T-helper 2 cell (primary cell): ENCODE measurements at places on chromosomes 16 and 17.

DNA sequence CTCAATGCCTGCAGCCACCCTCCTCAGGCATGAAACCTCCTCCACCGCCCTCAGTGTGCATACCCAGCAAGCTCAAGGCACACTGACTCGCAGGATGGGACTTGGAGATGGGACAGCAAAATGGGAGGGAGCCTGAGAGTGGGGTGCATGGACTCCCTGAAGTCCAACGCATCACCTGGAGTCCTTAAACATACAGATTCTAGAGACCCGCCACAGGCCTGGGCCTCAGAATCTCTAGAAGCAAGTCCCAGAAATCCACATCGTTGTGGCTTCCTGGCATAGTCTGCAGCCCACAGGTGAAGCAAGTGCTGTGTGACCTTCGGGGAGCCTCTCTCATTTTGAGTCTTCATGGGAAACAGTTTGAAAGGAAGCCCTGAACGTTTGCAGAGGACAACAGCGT lies 3.6 kb upstream of the TBX21 start:
- DNase-seq = no peak

- no peak for DNase-seq
These were observed 143.1 kb downstream of the GSG1L start for GRCh38 chr16:27920391-27920891.

- DNase-seq = no peak
These were observed 15.6 kb downstream of the SPATA32 start for GRCh38 chr17:45246338-45246737.

- DNase-seq = no peak
These were observed 50.2 kb upstream of the WSCD1 start for GRCh38 chr17:6019959-6020358.

DNA sequence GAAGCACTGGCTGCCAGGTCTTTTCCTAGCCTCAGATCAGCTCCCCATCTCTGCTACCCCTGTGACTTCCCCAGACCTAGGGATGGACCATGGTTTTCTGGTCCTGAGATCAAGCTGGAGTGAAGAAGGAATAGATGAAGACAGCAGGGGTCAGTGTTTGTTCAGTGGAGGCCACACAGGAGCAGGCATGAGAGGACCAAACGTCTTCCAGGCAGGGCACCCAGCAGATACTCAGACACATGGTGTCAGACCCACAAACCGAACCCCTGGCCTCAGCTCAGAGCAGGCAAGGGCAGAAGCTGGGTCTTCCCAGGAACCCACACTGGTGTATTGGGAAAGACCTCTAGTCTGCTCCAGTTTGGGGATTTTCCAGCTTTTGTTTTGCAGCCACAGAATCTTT lies 189.7 kb downstream of the IRX5 start:
- DNase-seq = no peak

DNA sequence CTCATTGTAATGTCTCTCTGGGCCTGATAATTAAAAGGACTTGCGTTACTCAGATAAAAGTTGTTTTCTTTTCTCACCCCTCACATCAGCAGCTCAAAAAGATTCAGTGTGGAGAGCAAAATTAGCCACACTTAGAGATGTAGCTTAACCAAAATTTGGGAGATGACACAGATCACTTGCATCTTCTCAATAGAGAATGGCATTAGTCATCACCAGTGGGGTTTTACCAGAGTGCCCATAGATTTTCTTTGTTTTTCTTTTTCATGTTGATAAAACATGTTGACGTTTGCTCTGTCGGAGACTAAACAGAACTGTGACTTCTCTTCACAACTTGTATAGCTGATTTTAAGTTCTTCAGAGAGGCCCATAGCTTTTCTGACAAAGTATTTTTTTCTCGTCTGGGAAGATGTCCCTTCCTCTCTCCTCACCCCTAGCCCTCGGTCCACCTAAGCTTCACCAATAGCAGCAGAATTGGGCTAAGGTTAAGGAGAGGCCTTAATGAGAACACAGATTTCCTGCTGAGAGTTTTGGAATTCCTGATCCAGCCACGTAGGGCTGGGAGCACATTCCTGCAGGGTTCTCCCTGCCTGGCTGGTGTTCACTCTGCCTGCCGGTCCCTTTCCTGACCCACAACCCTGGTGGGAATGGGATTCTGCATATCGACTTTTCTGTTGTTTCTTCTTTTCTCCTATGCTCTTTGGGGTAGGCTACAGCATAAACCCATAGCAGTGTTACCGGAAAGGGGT lies 92.6 kb downstream of the CACNG3 start:
- no peak for DNase-seq

DNA sequence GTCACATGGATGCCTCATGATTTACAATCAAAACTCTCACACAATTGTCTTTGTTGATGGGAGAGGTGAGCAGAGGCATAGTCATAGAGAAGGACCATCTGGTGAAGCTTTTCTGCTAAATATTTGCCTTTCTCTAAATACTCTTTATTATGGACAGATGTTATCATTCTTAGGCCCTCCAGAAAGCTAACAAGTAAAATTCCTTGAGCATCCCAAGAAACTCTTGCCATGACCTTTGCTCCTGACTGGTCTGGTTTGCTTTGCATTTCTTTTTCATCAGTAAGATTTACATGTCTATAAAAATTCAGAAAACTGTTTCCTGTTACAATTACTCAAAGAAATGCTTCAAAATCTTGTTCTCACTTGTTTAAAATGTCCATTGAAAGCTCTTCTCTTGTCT lies 1336.6 kb upstream of the CDH8 start:
- DNase-seq = no peak

DNA sequence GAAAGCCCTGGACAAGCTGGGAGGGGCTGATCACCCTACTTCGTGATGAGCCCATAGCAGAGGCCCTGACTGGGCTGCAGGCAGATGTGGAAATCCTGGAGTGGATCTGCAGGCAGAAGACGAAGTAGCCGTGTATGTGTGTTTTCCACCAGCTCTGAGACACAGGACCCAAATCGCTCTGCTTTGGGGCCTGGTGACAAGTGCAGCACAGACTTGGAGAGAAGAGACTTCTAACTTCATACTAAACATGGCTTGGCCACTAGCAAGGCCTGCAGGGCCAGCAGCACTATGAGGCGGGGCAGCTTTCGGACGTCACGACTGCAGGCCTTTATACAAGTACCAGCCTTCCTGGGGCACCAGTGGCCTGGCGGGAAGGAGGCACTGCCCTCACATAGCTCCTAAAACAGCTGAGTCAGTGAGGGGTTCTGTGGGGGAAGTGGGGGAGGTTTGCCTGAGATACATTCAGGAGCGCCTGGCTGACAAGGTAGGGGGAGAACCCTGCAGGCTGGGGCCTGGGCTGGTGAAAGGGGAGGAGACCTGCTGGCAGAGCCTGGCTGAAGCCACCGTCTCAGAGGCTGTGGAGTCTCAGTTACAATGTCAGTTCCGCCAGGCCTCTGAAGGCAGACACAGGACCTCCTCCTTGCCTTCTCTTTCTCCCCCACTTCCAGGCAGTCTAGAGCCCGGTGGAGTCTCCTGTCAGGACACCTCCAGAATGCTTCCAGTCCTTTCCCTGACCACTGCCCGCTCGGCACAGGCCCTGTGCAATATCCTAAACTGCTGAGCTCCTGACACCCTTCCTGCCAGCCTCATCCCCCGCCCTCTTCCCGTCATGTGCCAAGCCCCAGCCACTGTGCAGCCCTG lies 73.4 kb downstream of the WSB1 start:
- DNase-seq = no peak

DNA sequence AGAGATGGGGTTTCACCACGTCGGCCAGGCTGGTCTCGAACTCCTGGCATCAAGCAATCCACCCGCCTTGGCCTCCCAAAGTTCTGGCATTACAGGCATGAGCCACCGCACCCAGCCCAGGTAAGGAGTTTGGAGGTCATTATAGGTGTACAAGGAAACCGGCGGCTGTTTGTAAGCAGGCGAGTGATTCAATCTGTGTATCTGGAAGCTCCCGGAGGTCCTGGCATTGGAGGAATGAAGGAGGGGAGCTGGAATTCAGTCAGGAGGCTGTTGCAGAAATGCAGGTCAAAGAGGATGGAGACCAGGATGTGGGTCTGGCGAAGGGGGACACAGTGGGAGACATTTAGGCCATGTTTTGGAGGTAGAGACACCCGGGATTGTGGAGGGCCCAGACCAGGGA lies 18.8 kb downstream of the CDC42EP4 start:
- no peak for DNase-seq

DNA sequence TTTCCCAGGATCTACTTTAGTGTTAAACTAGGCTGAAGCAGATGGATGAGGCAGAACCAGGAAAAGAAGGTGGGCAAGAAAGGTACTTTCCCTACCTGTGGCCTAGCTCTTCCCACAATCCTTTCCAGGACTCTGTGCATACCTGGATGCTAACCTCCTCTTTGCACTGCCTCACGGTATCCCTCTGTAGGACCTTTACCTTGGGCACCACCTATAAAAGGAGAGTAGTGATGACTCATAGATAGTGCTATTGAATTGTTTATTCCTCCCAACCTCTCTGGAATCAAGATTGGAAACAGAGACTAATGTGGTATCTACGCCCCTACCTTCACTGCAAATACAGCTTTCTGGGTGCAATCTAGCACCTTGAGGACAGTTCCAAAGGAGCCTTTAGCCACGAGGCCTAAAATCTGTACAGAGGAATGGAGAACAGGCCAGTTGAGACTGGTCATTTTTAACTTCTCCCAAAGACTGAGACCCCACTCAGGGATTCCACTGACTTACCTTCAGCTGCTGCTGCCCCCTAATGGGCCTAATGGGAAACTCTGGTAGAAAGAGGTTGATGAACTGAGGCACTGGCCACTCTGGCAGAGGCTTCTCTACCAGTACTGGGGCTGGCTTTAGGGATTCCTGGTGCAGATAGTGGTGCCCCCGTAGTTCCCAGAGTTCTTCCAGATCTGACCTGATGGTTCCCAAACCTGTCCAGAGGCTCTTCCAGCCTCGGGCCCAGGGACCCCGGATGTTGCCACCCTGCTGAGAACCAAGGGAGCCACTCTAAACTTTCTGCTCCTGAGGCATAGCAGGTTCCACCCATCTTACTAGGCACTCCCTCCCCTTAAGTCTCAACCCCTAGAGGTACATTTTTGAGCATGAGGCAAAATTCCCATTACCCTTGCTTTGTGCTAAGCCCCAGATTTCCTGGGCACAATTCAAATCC lies 781 bp downstream of the RSKR start:
- DNase-seq = no peak

- DNase-seq = no peak
These were observed 43.3 kb upstream of the CMIP start for GRCh38 chr16:81401035-81401950.

DNA sequence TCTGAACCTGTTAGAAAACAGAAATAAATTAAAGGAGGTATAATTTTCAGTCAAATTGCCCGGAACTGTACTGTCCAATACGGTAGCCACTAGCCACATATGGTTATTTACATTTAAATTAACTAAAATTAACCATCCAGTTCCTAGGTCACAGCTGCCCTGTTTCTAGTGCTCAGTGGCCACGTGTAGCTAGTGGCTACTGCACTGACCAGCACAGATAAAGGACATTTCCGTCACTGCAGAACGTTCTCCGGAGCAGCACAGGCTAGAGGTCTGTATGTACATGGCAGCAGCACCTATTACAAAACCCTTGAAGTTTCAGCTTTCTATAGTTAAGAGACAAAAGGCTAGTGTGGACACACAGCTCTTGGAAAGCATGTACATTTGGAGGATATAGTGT lies 33.7 kb downstream of the CPSF4L start:
- no peak for DNase-seq

DNA sequence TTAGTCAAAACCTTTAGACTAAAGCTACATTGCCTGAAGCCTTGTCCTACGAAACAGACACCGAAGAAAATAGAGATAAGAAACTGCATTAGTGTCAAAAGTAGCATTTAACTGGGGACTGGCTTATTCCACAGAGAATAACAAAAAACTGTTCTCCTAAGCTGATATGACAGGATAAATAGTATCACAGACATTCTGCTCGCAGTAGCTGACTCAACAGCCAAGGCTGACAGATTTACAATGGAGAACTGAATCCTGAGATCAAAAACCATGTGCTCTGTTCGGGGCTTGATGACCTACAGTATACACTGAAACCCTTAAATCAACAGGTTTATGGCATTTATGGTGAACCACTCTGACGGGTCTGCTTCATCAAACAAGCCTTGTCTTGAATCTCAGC lies 25.5 kb downstream of the ADAMTS18 start:
- no peak for DNase-seq

GRCh38 chr17:63349478-63350000 lies 96.6 kb downstream of the CYB561 start:
- no peak for DNase-seq

DNA sequence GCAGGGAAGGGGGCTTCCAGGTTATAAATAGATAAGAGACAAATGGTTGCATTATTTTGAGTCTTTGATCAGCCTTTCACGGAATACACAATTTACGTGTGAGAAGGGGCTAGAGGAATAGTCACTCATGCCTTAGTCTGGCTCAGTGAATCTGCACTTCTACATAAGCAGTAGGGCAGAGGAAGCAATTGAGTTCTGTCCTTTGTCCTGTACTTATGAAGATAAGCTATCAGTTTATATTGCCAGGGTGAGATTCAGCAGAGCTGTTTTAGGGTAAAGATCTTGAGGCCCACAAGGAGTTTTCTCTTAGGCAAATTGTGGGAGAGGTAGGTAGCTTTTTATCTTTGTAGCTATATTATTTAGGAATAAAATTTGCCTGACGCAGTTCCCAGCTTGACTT lies 33.3 kb downstream of the TOM1L1 start:
- no peak for DNase-seq

GRCh38 chr17:4691686-4692085 lies 12.3 kb downstream of the PELP1 start:
- no peak for DNase-seq

DNA sequence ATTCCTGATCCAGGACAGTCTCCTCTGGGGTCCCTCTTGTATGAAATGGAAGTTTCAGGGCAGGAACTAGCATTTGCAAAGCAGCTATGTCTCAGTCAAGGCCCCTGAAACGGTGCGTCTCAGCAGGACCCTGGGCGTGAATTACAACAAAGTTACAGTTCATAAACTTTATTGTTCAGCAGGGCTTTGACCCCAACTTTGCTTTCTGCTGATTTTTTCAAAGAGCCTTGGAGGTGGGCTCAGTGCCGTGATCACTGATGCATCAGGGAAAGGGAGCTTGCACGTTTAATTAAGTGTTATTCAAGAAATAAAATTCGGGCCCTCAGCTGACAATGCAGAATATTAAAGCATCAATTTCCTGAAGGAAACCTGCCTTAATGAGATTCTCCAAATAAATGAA lies 260.1 kb upstream of the C16orf82 start:
- DNase-seq = no peak

DNA sequence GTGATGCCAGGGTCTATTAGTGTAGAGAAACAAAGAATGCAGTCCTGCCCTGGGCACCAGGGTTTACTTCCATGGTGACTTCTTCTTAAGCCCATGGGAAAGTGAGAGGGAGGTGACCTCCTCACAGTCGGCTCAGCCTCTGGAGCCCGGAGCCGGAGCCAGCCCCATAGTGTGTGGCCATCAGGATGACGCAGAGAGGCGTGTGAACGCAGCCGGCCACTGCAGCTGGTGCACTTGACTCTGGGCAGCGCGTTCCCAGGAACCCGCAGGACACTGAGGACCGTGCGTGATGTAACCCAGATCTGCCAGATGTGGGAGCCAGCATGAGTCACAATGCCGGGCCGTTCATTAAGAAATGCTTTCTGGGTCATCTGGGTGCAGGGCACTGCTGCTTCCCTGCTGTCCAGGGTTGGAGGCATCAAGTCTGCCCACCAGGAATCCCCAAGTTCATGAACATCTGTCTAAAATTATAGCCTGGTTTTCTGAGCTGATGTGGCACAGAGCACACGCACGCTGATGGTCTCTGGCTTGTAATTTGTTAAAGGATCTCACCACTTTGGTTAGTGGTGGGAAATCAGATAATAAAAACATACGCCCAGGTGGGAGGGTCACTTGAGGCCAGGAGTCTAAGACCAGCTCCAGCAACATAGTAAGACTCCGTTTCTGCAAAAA lies 114.1 kb downstream of the PITPNC1 start:
- no peak for DNase-seq
